NCI-H82 (cell line): ENCODE measurements at places on chromosomes 4 and X.
A peak's percentile ranks its signal among the peaks of the same experiment; 100 is the strongest.

DNA sequence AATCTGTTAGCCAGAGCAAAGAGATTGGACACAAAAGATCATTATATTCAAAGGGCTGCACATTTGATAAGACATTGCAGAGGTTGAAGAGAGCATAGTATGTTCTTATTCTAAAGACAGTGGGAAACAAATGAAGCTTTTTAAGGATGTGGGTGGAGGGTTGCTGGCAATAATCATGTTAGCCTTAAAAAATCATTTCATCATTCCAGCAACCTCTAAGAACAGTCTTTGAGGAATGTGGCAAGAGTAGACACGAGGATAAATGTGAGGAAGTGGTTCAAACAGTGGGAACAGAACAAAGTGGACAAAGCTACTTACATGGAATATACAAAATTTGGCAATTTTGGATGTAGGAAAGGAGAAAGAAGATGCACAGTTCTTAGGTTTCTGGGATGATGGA is 167.3 kb upstream of the SPRY1 start:
- no peak for DNase-seq

GRCh38 chrX:13875572-13875971 is 58.7 kb upstream of the GPM6B start:
- DNase-seq, result peak; percentile 24

DNA sequence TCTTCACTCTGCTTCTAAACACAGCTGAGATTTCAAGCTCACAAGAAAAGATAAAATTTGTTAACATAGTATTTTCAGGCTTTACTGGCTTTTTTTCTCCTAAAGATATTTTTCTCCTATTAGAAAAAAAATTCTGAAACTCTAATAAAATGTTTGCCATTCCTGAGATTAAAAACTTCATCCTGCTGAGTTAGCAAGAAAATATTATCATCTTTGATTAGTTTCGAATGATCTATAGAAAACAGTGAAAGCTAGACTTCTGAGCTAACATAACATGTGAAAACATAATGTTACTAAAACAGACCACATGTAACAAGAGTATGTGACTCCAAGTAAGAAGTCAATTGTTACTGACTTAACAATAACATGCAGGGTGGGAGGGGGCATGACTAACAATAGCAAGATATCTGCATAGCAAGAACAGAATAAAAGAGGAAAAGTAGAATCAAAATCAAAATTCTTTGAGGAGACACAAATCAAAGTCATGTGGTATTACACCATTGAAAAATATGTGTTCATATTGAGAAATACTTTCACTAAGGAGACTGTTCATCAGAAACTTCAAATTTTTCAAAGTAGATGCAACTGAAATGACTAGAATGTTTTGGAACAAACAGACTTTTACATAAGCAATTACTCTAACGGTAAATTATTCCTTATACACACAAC is 14.5 kb downstream of the TBCK start:
- DNase-seq, result no peak

DNA sequence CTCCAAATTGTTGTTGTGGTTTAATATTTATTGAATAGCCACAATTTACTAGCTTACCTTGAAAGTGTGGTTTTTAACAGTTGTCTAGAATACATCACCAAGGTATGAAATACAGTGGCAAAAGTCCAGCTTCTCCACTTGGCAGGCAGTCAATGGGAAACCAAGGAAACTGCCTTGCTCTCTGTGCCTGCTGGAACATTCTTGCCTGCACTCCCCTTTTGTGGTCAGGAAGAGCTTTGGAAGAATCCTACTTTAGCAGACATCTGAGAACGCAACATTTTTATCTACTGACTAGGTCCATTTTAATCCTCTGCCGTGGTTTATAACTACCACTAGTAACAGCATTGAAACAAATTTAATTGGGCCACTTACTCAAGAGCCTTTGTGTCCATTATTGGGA is 64.5 kb downstream of the TENM3 start:
- no peak for DNase-seq

GRCh38 chr4:139030614-139031235 is 15.1 kb downstream of the NOCT start:
- DNase-seq, result peak; percentile 81

GRCh38 chr4:183909801-183910200 is 4.7 kb downstream of the STOX2 start:
- DNase-seq, result no peak

- no peak for DNase-seq
Measured at GRCh38 chr4:182937268-182938204, 20.4 kb upstream of the DCTD start.

GRCh38 chr4:169417629-169418282 is 147.0 kb upstream of the SH3RF1 start:
- no peak for DNase-seq

DNA sequence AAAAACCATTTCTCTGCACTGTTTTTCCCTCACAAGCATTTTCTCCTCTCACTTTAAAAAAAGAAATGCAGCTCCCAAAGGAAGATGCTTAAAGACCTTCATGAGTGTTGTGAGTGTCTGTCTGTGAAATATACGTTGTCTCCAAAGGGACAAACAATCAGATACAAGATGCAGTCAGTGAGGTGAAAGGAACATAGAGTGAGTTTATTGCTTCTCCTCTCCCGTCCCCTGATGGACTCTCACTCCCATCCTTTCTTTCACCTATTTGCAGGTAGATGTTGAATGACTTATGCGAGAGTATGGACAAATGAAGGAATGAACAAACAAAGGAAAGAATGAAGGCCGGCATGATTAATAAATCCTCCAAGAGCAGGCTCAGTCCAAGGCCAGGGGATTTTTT is 561.2 kb upstream of the DIPK2B start:
- no peak for DNase-seq

DNA sequence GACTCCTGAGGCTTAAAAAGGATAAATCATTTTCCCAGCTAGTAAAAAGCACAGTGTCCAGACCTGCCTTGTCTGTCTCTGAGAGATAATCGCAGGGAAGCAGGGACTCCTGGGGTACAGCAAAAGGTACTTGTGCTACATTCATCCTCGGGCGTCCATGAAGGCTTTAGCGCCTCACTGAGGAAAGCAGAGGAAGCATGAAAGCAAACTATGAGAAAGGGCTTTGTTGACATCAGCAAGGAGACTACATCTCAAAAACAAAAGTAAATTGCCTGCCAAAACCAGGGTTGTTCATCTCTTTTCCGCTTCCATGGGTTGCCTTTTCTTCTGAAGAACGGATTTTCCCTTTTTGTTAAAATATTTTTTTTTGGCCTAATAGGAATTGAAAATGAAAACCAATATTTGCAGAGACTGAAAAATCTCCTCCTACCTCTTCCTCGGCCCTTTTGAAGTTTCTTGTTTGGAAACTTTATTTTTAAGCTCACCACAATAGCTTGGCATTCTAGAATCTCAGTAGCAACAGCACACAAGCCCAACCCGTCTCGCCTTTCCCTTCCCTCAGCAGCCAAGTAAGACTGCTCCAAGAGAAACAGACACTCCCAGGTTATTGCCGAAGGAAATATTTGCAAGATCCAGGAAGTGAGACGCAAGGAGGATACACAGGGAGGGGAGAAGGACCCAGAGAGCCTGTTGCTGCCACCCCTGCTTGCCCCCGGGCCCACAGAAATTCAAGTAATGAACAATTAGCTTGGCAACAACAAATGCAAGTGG is 148.3 kb upstream of the DGKK start:
- no peak for DNase-seq

DNA sequence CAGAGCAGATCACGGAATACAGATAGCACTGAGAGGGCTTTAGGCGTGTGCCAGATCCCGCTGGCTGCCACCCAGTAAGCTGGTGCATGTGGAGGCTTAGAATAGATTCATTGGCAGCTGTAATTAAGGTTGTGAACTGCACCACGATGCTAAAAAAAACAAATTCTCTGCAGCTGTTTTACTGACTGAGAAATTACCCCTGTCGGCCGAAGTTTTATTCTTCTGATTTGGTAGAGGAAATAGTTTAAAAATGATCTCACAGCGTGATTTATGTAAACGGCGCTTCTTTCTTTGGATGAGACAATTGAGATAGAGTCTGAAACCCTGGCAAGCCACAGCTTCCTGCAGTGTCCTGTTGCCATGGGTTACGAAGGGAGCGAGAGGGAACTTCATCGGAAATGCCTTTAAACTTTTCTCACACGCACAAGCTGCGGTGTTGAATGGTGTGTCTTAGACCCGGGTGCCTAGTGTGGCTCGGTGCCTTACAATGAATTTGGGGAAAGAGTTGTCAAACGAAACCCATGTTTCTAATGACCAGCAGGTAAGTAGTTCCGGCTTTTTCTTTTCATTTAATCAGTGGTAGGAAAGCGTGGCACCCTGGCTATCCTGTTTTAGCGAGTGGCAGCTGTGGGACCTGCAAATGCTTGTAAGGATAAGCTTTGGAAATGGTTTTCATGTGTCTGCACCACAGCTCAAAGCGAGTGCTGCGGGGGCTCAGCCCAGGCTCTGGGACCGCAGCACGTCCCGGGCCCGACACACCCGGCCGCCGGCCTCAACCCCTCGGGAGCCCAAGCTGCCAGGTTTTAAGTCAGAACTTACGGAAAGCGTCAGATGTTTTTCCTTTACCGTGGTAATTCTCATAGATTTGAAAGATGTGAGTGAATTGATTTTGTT is 71.7 kb upstream of the HGFAC start:
- no peak for DNase-seq

- DNase-seq, result peak; percentile 63
Measured at GRCh38 chr4:39637586-39638353, 895 bp downstream of the SMIM14 start.

- no peak for DNase-seq
Measured at GRCh38 chr4:179631321-179631720, 2189.1 kb upstream of the AGA start.

DNA sequence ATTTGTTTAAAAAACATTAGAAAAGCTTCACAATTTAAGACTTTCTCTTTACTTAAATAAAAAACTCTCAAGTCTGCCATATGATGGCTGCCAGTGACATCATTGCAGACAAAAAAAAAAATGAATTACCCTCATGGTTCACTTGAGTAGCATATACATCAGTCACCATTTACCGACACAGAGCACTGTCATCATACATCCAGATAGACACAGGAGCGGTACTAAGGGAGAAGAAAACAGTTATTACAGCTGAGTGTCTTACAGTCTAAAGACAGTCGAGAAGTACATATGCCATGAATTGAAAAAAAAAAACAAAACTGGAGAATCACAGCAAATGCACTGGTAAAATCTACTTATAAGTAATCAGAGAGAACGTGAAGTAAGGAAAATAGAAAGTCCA is 405.7 kb upstream of the GALNT7 start:
- no peak for DNase-seq

- DNase-seq, result no peak
Measured at GRCh38 chr4:129233691-129234090, 137.7 kb downstream of the C4orf33 start.

GRCh38 chr4:68257719-68258118 is 12.2 kb upstream of the TMPRSS11B start:
- DNase-seq, result no peak

GRCh38 chrX:10636337-10636736 is 16.0 kb upstream of the MID1 start:
- DNase-seq, result peak; percentile 58

- DNase-seq, result no peak
Measured at GRCh38 chrX:506341-506740, 119.6 kb upstream of the PPP2R3B start.

- DNase-seq, result peak; percentile 70
Measured at GRCh38 chrX:10190367-10190766, 33.6 kb downstream of the CLCN4 start.

GRCh38 chr4:176193126-176193525 is 2.3 kb downstream of the SPATA4 start:
- no peak for DNase-seq

DNA sequence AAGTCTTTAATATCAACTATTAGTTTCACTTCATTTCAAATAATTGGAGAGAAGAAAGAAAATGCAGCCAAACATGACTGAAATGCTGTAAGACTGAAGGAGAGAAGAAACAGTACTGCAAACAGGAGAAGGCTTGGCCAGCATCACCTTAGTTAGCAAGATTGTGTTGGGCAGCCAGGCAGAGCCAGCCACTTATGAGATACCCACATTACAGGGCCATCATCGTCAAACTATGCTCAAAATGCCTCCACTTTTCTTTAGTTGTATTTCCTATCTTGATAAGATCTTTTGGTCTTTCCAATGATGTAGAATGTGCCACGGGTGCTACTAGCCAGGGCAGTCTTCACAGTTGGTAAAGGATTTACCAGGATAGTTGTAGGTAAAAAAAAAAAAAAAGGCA is 10.9 kb upstream of the IRF2 start:
- DNase-seq, result no peak

GRCh38 chr4:140943486-140944198 is 187.5 kb upstream of the TBC1D9 start:
- no peak for DNase-seq

DNA sequence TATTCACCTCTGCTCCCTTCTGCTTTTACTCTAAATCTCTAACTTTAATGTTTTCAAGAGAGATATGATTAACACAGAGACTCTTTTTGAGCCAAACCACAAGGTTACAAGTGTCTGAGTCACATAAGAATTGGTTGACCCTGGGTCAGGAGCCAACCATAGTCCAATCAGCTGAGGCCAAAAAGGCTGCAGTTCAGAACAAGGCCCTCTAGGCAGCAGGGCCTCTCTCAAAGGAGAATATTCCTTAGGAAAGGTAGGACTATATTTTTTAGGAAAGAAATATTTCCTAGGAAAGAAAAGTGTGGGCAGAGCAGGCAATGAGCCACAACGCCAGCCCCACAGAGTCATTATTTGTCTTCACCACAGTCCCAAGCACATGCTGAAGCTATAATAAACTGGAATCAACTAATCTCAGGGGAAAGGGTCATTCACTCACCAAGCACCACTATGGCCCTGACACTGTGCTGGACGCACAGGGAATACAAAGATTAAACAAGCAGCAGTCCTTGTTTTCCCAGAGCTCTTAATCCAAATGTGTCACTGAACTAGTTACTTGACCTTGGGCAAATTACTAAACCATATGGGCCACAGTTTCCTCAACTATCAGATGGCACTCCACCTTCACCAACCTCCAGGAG is 2.2 kb downstream of the ATP8A1 start:
- DNase-seq, result peak; percentile 55

DNA sequence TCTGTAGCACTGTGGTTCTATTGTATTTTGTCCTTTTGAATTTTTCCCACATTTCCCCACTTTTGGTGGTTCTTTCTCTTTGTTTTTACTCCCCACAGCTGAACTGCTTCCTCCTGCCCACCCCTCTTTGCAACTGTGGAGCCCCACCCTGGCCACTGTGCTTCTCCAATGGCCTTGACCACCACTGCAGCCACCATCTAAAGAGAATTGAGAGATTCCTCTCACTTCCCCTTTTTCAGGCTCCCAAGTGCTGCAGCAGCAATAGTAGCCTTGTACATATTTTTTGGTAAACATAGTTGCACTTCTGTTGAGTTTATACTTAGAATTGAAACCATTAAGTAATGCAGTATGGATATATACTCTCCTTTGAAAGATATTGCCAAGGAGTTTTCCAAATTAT is 51.3 kb upstream of the FRMPD3 start:
- no peak for DNase-seq
